ENCODE measurements at places on chromosomes 4 and X. TPM values are rescaled to one million over a fixed set of nuclear protein-coding genes. Genes with fewer than 3 reads are reported as not detected.

NLGN3 gene
- polyA plus RNA-seq = 0.45 TPM

DNA sequence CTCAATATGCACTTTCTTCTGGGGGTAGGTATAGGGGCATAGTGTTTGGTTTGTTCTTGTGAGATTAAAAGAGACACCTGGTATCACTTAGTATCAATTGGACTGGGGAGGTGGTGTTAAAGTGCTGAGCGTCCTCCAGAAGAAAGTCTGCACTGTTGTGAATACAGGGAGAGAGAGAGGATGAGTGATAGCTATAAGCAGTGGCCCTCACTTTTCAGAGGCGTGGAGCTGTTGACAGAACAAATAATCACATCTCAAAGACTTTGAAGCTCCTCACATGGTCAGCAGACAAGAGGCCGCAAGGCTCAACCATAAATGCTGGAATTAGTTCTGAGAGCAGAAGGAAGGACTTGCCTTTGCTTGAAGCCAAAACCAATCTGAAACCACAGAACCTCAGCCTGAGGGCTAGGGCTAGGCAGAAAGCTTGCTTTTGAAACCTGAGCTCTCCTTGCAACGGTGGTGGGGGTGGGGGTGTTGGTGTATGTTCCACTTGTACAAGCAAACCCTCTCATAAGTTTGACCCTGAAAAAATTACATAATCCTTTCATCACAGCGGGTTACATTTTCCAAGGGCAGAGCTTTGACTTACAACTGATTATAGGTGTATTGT is 123.2 kb upstream of the SCML1 start:
- H3K4me1 ChIP-seq = peaks cover under 1% of the 10 kb centered on the region
- no peaks in the 10 kb centered on the region for H3K27me3 ChIP-seq
- H3K4me3 ChIP-seq = no peak overlapping the region

GRCh38 chr4:78567500-78568060 is 16.0 kb downstream of the ANXA3 start:
- H3K36me3 ChIP-seq = no peaks in the 10 kb centered on the region
- H3K4me3 ChIP-seq = no peak overlapping the region
- DNase-seq = peak; percentile 65
- peak overlapping the region; percentile 68 for H3K27ac ChIP-seq
- no peaks in the 10 kb centered on the region for H3K27me3 ChIP-seq

DNA sequence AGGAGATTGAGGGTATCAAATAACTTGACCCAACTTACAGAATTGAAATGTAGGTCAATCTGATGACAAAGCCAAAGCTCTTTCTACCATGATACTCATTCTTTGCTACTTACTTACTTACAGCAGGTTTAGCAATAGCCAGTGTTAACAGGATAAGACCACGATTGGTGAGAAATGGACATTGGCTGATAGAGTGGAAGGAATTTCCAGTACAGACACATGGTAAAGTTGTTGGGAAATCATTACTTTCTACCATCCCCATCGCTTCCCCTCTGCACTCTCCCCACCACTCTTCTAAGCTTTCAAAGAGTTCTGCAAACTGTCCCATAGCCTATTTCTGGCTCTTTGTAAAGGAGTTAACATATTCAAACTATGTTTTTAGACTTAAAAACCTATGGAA is 119.7 kb downstream of the CHRNA9 start:
- no peak for DNase-seq
- no peak overlapping the region for H3K4me3 ChIP-seq
- H3K27me3 ChIP-seq = no peaks in the 10 kb centered on the region
- peaks cover 42% of the 10 kb centered on the region for H3K36me3 ChIP-seq

DNA sequence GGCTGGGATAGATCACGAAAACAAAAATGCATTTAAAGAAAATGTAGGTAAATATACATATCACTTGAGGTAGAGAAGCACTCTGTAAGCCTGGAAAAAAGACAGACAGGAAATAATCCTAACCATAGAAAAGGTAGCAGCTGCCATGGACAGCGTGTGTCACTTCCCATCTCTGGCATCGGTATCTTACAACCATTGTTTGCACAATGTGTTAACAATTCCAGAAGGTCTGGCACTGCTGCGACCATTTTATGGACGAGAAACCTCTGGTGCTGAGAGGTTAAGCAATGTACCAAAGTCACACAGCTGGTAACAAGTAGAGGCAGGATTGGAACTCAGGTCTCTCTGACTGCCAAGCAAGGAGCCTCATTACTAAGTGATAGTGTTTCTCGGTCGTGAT is 1.7 kb upstream of the MTNR1A start:
- no peaks in the 10 kb centered on the region for H3K36me3 ChIP-seq
- DNase-seq = no peak
- H3K4me1 ChIP-seq = no peaks in the 10 kb centered on the region

LNX1 gene
- polyA plus RNA-seq = 7.2 TPM

DNA sequence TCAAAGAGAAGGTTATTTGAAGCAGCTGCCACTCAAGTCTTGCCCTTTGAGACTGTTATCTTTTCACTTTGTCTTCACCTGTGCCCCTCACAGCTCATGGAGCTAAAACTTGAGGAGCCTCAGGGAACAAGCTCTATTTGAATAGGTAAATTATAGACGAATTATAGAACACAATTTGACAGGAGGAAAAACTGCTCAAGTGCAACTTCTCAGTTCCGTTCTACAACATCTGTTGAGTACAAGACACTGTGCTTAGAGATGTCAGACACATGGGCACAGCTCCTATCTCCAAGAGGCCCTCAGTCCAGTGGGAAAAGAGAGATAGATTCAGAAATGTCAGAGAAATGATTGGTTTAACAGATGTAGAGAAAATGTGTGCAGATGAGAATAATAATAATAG is 5.1 kb downstream of the PPP1R2C start:
- no peak overlapping the region for H3K4me3 ChIP-seq
- no peak for DNase-seq
- no peaks in the 10 kb centered on the region for H3K36me3 ChIP-seq
- H3K4me1 ChIP-seq = no peaks in the 10 kb centered on the region
- no peaks in the 10 kb centered on the region for H3K27me3 ChIP-seq

DNA sequence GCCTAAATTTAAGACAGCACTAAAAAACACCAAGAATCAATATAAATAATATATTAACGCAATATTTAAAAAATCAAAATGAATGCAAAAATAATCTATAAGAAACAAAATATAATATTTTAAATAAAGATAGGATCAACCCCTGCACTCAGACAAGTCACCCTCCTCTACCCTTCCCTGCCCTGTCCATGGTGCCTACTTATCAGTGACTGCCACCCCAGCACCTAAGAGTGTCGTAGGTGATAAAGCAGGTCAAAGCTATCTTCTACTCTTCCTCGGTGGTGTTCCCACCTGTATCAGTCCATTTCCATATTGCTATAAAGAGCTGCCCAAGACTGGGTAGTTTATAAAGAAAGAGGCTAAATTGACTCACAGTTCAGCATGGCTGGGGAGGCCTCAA is 251.9 kb downstream of the STIM2 start:
- no peaks in the 10 kb centered on the region for H3K36me3 ChIP-seq
- no peak overlapping the region for H3K27ac ChIP-seq
- peaks cover 4% of the 10 kb centered on the region for H3K27me3 ChIP-seq
- no peak for DNase-seq

STAP1 gene
- polyA plus RNA-seq = 2.7 TPM

KCND1 gene
- polyA plus RNA-seq = 1.1 TPM

DNA sequence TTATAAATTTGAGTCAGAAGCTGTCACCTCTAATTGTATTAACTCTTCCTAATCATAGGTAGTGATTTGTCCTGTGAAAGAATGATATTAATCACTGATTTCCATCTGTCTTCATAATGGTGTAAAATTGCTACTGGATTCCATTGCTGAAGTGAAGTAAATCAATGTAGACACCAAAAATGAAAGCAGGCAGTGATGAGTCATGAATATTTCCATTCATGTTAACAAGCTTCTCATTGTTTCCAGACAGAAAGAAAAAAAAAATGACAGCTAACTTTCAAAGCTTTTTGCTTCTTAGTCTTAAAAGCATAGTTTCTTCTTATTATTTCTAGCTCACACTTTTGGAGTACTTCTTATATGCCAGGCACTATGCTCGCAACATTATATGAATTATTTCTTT is 21.5 kb downstream of the FAM114A1 start:
- no peak overlapping the region for H3K4me3 ChIP-seq
- DNase-seq = peak; percentile 64
- H3K27ac ChIP-seq = no peak overlapping the region
- H3K4me1 ChIP-seq = peaks cover 29% of the 10 kb centered on the region
- H3K36me3 ChIP-seq = peaks cover 7% of the 10 kb centered on the region
- no peaks in the 10 kb centered on the region for H3K27me3 ChIP-seq

- no peak overlapping the region for H3K4me3 ChIP-seq
- no peaks in the 10 kb centered on the region for H3K27me3 ChIP-seq
- H3K27ac ChIP-seq = no peak overlapping the region
- peak; percentile 35 for DNase-seq
- no peaks in the 10 kb centered on the region for H3K4me1 ChIP-seq
- peaks cover 25% of the 10 kb centered on the region for H3K36me3 ChIP-seq
These were observed 34.9 kb downstream of the POLR2B start for GRCh38 chr4:57013543-57014120.

- no peaks in the 10 kb centered on the region for H3K27me3 ChIP-seq
- peaks cover 2% of the 10 kb centered on the region for H3K36me3 ChIP-seq
- no peak overlapping the region for H3K27ac ChIP-seq
- DNase-seq = no peak
- no peaks in the 10 kb centered on the region for H3K4me1 ChIP-seq
These were observed 136.1 kb upstream of the STIM2 start for GRCh38 chr4:26724534-26724933.

- H3K4me1 ChIP-seq = no peaks in the 10 kb centered on the region
- no peaks in the 10 kb centered on the region for H3K36me3 ChIP-seq
- H3K4me3 ChIP-seq = no peak overlapping the region
- no peaks in the 10 kb centered on the region for H3K27me3 ChIP-seq
These were observed 552.4 kb upstream of the MAGEB2 start for GRCh38 chrX:29662759-29663503.

ADH1B gene
- polyA plus RNA-seq = 237 TPM

GRCh38 chrX:39665830-39666518 is 431.8 kb downstream of the BCOR start:
- H3K27me3 ChIP-seq = no peaks in the 10 kb centered on the region
- no peaks in the 10 kb centered on the region for H3K36me3 ChIP-seq
- H3K4me3 ChIP-seq = no peak overlapping the region
- DNase-seq = no peak
- H3K27ac ChIP-seq = no peak overlapping the region
- no peaks in the 10 kb centered on the region for H3K4me1 ChIP-seq

- no peaks in the 10 kb centered on the region for H3K27me3 ChIP-seq
- H3K4me3 ChIP-seq = no peak overlapping the region
- H3K27ac ChIP-seq = no peak overlapping the region
- no peaks in the 10 kb centered on the region for H3K36me3 ChIP-seq
- DNase-seq = peak; percentile 9
These were observed 97.8 kb upstream of the ANK2 start for GRCh38 chr4:112951362-112952312.

PRKG2 gene
- polyA plus RNA-seq = 82.5 TPM

- peaks cover 3% of the 10 kb centered on the region for H3K36me3 ChIP-seq
- peak overlapping the region; percentile 70 for H3K4me3 ChIP-seq
- peaks cover 23% of the 10 kb centered on the region for H3K4me1 ChIP-seq
- H3K27ac ChIP-seq = peak overlapping the region; percentile 69
- no peaks in the 10 kb centered on the region for H3K27me3 ChIP-seq
These were observed 551 bp downstream of the NPNT start for GRCh38 chr4:105895583-105896460.

DNA sequence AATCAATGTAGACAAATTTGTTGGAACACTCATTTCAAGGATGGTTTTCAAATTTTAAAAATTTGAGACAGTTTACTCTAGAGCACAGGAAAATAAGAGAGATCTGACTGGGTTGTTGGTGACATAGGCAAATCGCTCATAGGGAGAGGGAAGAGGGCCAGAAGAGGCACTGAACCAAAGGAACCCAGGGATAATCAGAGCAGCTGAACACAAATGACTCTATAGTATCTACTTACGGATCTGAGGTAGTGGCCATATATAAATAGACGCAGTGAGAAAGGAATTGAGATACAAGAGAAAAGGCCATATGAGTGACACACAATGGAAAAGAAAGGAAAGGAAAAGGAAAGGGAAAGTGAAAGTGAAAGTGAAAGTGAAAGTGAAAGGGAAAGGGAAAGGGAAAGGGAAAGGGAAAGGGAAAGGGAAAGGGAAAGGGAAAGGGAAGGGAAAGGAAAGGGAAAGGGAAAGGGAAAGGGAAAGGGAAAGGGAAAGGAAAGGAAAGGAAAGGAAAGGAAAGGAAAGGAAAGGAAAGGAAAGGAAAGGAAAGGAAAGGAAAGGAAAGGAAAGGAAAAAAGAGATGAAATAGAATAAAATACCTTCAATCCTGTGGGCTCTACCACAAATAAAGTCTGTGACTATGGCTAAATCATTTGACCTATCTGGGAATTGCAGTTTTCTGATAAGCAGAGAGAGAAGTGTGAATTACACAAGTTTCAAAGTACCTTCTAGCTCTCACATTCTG is 759.2 kb downstream of the DMD start:
- no peaks in the 10 kb centered on the region for H3K36me3 ChIP-seq
- H3K27ac ChIP-seq = no peak overlapping the region
- no peaks in the 10 kb centered on the region for H3K27me3 ChIP-seq
- DNase-seq = no peak
- H3K4me3 ChIP-seq = no peak overlapping the region

GRCh38 chr4:90546114-90546513 is 418.9 kb downstream of the CCSER1 start:
- H3K27me3 ChIP-seq = no peaks in the 10 kb centered on the region
- no peaks in the 10 kb centered on the region for H3K36me3 ChIP-seq
- no peak for DNase-seq
- H3K4me3 ChIP-seq = no peak overlapping the region
- H3K27ac ChIP-seq = no peak overlapping the region
- no peaks in the 10 kb centered on the region for H3K4me1 ChIP-seq

NLGN4X gene
- not detected for polyA plus RNA-seq

SSX1 gene
- polyA plus RNA-seq = not detected

DNA sequence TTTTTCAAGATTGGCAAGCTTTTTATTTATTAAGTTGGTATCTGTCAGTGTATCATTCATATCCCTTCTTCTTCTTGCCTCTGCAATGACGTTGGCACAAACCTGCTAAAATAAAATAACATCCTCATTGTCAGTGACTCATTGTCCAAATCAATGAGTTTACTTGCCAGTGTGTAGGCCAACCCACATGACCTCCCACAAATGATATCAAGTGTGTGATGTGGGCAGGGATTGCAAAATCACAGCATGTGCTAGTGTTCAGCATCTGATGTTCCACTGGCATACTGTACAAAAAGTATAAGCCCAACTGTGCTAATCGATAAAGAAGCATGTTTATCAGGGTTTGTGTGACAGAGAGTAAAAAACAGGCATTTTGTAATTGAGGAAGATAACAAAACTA is 25.5 kb downstream of the GPAT3 start:
- no peak overlapping the region for H3K27ac ChIP-seq

TMEM144 gene
- polyA plus RNA-seq = 15.0 TPM

DNA sequence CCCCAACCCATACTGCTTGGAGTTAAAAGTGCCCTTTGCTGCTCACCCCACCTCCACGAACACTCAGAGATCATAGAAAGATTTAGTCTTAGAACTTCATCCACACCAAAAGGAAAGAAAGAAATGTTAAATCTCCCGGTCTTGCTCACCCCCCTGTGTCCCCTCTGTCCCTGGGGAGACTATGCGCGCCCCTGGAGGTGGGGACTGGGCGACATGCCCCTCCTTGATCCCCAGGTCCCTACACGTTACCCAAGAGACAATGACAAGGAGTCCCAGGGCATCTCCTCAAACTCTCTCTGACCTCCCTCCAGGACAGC is 620 bp downstream of the ITM2A start:
- H3K27ac ChIP-seq = peak overlapping the region; percentile 86
- no peaks in the 10 kb centered on the region for H3K27me3 ChIP-seq
- no peaks in the 10 kb centered on the region for H3K4me1 ChIP-seq
- no peaks in the 10 kb centered on the region for H3K36me3 ChIP-seq
- H3K4me3 ChIP-seq = peak overlapping the region; percentile 38
- no peak for DNase-seq

- H3K4me1 ChIP-seq = no peaks in the 10 kb centered on the region
- no peak overlapping the region for H3K4me3 ChIP-seq
- DNase-seq = no peak
- no peak overlapping the region for H3K27ac ChIP-seq
- H3K27me3 ChIP-seq = no peaks in the 10 kb centered on the region
These were observed 85.0 kb upstream of the MYOZ2 start for GRCh38 chr4:119050527-119051090.
